ENCODE measurements at places on chromosomes 6 and 20.
A peak's percentile ranks its signal among the peaks of the same experiment; 100 is the strongest.

- DNase-seq = no peak
Measured at GRCh38 chr6:21180155-21180554, 413.4 kb upstream of the SOX4 start.

GRCh38 chr6:107056796-107057195 is 28.8 kb downstream of the MTRES1 start:
- DNase-seq = no peak

- no peak for DNase-seq
Measured at GRCh38 chr6:80488190-80488589, 381.7 kb downstream of the BCKDHB start.

- no peak for DNase-seq
Measured at GRCh38 chr6:116010386-116010785, 50.3 kb downstream of the FRK start.

DNA sequence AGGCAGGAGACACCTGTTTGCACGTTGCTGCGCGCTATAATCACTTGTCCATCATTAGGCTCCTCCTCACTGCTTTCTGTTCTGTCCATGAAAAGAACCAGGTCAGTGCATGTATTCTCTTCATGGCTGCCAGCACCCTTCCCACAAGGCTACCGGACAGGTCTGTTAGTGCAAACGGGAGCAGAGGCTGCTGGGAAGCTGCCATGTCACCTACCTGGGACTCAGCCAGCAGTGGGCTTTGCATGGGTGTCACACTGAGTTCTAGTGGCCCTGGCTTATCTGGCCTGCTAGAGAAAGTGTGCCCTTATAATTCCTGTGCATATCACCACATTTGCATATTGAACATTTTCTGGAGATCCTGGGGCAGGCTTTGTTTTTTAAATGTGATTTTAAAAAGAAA is 24.8 kb downstream of the LYRM2 start:
- DNase-seq = no peak

GRCh38 chr20:61797200-61797599 is 268.5 kb downstream of the TAF4 start:
- DNase-seq = no peak

- DNase-seq = no peak
Measured at GRCh38 chr6:106255306-106255705, 70.3 kb downstream of the ATG5 start.

GRCh38 chr6:52893221-52893620 is 16.3 kb downstream of the GSTA3 start:
- no peak for DNase-seq

- no peak for DNase-seq
Measured at GRCh38 chr6:107642095-107642860, 152.4 kb downstream of the SOBP start.

GRCh38 chr20:64196309-64196708 is 32.1 kb downstream of the MYT1 start:
- no peak for DNase-seq

- no peak for DNase-seq
Measured at GRCh38 chr6:7323074-7323473, 10.1 kb upstream of the SSR1 start.

DNA sequence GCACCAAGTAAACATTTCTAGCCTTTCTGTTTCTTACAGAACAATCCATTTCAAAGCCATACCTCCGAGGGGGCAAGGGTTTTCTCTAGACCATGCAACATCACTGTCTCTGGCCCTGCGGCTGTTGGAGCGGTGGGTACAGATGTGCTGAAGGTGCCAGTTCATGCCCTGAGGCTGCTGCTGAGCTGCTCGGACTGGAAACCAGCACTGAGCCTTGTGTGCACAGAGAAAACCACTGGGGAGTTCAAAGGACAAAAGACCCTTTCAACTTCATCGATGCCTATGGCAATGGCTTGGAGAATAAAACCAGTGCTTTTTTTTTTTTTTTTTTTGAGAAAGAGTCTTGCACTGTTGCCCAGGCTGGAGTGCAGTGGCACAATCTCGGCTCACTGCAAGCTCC is 93.3 kb upstream of the IYD start:
- DNase-seq = no peak

GRCh38 chr20:10731190-10731965 is 57.6 kb upstream of the JAG1 start:
- peak; percentile 14 for DNase-seq

GRCh38 chr6:2230659-2231277 is 14.6 kb downstream of the GMDS start:
- no peak for DNase-seq

DNA sequence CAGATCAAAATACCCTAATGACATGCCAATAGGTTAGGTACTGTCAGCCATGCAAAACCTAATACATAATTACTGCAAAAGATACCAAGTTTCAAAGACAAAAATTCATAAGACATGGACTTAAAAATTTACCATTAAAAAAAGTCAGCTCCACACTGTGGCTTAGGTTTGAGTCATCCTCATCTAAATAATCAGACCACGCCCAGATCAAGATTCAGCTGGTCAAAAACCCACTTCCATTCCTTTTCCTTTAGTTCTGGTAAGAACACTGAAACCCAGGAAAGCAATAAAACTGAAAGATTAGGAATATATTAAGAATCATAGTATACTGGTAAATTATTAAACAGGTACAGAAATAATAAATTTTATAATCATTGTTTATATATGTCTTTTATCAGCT is 81.0 kb upstream of the ASF1A start:
- DNase-seq = peak; percentile 23

GRCh38 chr6:77448546-77448945 is 14.7 kb downstream of the HTR1B start:
- DNase-seq = no peak

- peak; percentile 74 for DNase-seq
Measured at GRCh38 chr6:36615018-36615761, 21.0 kb downstream of the SRSF3 start.

GRCh38 chr6:147418523-147418922 is 90.0 kb upstream of the SAMD5 start:
- DNase-seq = no peak

DNA sequence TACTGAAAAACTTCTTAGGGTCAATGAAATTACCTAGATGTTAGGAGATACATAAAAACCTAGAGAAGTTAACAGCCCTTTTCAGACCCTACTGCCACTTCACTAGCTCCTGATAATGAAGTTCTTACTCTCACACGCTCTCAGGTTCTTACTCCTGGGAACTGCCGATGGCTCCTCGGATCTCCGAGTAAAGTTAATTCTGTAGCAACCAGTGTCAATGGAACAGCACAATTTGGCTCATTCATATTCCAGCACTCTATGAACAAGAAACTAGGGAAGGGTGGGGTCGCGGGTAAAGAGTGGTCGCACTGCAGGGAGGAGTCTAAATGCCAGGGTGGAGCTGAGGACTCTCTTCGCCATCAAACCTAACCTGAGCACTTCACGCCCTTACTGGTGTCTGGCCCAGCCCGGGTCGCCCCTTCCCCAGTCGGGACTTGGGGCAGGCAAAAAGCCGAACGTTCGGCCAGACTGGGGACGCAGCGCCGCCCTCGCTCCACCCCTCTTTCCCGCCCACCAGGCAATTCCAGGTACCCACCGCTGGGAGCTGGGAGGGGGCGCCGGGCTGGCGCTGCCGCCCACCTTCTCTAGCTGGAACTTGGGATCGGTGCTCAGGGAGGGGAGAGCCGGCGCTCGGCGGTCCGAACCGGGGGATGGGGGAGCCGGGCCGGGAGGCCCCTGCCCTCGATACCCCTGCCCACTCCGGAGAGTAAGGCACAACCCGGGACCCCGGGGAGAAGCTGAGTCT is 744 bp downstream of the RAB23 start:
- DNase-seq = peak; percentile 78

- no peak for DNase-seq
Measured at GRCh38 chr6:170013815-170014214, 262.4 kb downstream of the ERMARD start.

DNA sequence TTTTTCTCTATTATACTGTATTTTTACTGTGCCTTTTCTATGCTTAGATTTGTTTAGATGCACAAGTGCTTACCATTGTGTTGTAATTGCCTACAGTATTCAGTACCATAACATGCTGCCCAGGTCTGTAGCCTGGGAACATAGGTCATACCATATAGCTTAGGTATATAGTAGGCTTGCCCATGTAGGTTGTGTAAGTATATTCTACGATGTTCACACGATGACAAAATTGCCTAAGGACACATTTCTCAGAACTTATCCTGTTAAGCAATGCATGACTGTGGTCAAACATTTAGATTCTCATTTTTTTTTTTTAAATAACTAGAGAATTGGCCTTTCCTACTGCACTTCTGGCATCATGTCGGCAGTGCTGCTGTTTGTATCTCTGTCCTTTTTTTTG is 253.7 kb upstream of the SUPT3H start:
- DNase-seq = no peak

DNA sequence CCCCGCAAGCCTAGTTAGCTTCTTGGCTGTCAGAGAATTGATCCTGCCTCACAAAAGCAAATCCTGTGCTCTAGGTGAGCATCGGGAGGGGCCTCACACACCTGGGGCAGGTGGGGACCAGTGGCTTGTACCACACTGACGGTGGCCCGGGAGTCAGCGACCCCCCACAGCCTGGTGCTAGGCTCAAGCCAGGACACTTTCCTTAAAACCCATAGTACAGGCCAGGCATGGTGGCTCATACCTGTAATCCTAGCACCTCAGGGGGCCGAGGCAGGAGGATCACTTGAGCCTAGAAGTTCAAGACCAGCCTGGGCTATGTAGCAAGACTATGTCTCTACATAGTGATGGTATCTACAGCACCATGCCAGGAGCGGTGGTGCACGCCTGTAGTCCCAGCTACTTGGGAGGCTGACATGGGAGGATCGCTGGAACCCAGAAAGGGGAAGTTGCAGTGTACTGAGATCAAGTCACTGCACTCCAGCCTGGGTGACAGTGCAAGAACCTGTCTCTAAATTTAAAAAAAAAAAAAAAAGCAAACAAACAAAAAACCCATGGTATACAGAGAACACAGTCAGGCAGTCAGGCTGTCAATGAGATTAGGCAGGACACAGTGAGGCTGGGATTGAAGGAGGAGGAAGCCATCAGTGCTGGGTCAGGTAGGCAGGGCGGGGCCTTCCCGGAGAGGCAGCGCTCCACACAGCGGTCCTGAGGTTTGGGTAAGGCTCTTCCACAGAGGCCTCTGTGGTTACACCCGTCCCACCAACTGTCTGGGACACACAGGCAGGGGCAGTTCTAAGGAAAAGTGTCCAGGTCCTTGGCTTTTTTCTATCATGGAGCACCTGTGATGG is 41.3 kb downstream of the SYNJ2 start:
- DNase-seq = no peak

DNA sequence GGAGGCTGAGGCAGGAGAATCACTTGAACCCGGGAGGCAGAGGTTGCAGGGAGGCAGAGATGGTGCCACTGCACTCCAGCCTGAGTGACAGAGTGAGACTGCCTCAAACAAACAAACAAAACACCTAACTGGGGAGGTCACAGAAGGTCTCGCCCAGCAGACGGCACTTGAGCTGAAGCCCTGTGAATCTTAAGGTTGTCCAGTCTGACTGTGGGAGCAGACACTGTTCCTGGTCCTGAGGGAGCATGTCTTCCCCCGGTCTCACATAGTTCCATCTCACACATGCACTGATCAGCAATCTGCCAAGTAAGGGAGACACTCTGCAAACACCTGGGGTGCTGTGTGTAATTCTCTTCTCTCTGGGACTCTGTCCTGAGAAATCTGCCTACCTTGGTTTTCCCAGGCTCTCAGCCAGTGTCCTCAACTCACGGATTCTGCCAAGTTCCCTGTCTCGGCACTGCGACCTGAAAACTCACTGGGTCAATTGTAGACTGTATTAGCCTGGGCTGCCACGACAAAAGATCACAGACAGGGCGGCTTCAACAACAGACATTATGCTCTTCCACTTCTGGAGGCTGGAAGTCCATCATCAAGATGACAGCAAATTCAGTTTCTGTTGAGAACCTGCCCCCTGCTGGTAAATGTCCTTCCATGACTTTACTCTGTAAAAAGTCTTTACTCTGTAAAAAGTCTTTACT is 94.3 kb downstream of the JPH2 start:
- DNase-seq = peak; percentile 57

DNA sequence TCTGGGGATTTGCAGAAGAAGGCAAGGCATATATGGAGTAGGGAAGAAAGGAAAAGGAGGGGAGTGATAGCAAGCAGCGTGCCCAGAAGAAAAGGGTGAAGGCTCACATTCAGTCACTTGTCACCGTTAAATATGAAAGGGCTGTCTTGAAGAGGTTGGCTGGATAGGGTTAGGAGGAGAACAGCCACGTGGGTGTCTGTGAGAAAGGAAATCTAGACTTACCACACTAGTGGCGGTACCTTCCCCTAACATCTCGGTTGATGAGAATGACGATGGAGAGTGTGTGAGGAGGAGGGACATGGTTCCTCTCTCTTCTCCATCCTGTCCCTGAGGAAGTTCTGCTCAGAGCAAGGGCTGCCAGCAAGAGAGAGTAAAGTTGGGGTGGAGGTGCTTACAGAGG is 74.3 kb upstream of the CCN6 start:
- DNase-seq = no peak

GRCh38 chr6:149138089-149138488 is 179.4 kb upstream of the TAB2 start:
- DNase-seq = no peak

GRCh38 chr6:78502386-78502887 is 364.9 kb upstream of the IRAK1BP1 start:
- no peak for DNase-seq

DNA sequence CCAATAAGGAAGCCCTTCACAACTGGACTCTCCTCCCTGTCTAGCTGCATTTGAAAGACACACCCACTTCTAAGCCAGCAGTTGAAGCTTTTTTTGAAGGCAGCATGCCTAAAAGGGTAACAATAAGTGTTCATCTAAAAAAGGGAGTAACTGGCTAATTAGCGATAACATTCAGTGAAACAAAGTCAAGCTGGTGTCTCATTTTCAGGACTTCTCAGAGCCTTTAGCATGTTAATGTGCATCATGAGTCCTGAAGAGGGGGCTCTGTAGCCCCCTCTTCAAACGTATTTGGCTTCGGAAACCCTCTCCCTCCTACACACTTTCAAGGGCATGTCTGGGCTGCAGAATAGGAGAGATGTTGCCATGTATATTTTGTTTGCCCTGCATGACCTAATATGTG is 28.1 kb downstream of the SLC22A23 start:
- no peak for DNase-seq

- DNase-seq = no peak
Measured at GRCh38 chr6:39979461-39980328, 45.4 kb upstream of the MOCS1 start.

GRCh38 chr6:156107624-156108101 is 652.0 kb upstream of the NOX3 start:
- DNase-seq = no peak

- no peak for DNase-seq
Measured at GRCh38 chr20:7828437-7828836, 111.8 kb downstream of the HAO1 start.

Measured in GM03348 (cell line).